NAMALWA (cell line): ENCODE measurements at places on chromosomes 4 and X.

DNA sequence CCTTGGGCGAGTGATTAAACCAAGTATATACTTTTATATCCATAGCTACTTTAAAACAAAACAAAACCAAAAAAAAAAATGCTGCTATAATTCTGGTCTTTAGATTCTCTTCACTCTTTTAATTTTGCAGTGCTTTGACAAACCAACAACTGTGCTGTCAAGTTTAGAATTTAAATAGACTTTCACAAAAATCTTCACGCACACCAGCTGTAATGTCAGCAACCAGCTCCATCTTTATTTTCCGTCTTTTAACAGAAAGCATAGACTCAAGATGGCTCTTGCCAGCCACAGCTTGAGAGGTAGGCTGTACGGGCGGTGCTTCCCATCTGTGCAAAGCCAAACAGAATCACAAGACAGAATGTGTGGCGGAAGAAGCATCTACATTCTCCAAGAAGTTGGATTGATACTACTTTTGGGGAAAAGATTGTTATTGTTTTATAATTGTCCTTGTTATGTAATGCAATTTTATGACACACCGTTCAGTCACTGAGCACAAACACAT is 388.3 kb upstream of the MAGEC2 start:
- no peak for DNase-seq

DNA sequence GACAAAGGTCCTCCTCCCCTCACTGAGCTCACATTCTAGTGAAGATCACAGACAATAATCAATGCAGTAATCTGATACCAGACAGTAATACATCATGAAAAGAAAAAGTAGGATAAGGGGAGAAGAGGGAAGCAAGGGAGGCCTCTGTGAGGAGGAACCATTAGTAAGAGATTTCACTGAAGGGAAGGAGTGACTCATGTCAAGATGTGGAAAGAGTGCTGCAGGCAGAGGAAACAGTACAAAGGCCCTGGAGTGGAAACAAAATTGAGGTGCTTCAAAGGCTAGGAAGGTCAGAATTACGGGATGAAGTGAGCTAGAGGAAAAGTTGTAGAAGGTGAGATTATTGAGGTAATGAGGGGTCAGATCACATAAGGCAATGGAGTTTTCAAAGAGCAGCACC is 38.1 kb downstream of the LAMTOR3 start:
- DNase-seq, result no peak

- DNase-seq, result no peak
Measured at GRCh38 chr4:158936238-158936637, 166.6 kb upstream of the RAPGEF2 start.

GRCh38 chr4:560061-560460 is 16.0 kb downstream of the TMEM271 start:
- no peak for DNase-seq

DNA sequence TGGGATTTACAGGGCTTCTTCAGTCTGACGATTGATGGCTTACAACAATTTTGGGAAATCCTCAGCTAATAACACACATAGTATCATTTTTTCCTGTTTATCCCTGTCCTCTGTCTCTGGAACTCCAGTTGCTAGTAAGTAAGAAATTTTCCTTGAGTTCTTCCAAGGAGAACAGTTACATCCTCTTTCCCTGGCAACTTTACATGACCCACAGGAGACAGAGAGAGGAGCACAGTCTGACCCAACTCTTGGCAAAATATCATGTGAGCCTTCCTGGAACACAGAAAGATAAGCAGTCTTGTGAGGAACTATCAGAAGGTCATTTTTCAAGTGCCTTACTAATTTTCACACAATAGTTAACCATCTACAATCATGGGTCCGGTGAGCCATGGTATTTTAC is 578.7 kb upstream of the PABPC4L start:
- DNase-seq, result no peak

GRCh38 chr4:159736411-159736810 is 633.5 kb downstream of the RAPGEF2 start:
- DNase-seq, result no peak

GRCh38 chrX:30762755-30763154 is 109.5 kb downstream of the GK start:
- DNase-seq, result no peak

- no peak for DNase-seq
Measured at GRCh38 chrX:10173331-10173900, 16.6 kb downstream of the CLCN4 start.

DNA sequence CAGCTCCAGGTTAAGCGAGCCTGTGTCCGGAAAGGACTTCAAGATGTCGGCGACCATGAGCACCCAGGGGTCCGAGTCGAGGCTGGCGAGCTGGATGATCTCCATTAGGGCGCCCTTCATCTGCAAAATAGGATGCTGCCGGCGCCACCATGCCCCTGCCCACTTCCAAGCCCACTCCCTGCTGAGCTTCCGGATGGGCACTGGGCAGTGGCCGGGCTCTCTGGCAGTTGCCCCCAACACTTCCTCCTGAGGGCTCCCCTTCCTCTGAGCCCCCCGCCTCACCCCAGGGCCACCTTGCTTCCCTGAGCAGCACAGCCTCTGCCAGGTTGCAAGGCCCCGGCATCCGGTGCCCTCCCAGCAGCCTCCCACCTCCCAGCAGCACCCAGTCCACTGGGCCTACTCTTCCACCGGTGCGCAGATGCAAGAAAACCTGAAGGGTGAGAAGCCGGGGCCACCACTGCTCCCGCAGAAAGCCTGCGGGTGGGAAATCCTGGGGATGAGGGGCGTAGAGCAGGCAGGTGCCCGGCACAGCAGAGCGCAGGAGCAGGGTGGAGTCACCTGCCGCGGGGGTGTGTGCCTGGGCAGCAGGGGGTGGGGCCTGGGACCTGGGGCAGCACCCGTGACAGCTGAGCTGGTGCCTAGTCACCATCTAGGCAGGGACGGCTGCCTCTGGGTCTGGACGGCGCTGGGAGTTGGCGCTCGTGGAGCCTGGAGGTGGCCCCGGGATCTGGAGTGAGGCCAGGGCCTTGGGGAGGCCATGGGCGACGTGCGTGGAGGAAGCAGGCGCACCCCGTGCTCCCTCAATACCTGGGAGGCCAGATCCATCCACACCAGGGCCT is 17.0 kb downstream of the NELFA start:
- DNase-seq, result no peak

DNA sequence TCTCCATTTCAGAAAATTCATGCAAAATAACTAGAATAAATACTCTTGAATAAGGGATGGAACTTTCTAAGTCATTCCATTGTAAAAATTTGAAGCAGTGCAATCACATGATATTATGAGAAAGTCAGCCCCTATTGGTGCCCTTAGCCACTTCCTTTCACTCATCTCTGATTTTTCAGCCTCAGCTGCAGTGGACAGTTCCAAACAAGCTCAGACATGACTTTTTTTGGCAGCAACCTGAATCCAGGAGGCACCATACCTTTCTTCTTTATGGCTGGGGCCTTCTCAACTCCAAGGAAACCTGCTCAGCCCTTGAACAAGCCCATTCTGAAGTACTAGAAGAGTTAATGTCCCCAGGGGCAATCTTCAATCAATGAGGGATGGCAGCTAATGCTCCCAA is 40.5 kb downstream of the MAPK10 start:
- no peak for DNase-seq

DNA sequence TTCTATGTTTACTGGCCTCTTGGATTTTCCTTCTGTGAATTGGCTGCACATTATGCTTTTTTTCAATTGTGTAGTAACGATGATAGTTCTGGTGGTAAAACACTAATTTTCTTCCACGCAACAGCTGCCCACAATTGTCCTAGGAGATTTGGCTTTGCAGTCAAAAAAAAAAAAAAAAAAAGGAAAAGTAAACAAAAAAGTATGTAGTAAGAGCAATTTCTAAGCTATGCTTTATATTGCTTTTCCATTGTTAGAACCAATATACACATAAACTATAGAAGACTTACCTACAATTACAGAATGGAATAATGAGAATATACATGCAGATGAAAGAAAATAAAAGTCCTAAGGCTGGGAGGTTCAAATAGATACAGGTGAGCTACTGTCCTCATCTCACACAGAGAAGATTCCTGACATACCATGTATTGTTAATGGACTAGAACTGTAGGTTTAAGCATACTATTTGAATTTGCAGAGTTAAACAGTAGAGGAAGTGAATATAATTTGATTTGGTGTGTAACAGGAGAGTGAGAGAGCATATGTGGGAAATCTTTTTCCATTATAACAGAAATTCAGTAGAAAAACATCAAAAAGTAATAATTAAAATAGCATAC is 976.2 kb downstream of the RAB28 start:
- DNase-seq, result no peak

- no peak for DNase-seq
Measured at GRCh38 chr4:102311407-102311806, 33.9 kb downstream of the SLC39A8 start.

DNA sequence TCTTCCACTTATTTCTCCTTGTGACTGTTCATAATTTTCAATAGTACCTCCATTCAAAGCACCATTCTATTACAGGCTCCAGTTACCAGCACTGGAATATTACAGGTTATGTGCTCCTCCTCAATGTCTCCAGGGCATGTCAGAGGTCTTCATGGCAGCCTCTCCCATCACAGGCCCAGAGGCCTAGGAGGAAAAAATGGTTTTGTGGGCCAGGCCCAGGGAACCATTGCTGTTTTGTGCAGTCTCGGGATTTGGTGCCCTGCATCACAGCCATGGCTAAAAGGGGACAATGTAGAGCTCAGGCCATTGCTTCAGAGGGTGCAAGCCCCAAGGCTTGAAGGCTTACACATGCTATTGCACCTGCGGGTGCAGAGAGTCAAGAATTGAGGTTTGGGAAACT is 7.2 kb upstream of the PNMA3 start:
- DNase-seq, result no peak

GRCh38 chrX:132333351-132333750 is 114.1 kb upstream of the RAP2C start:
- no peak for DNase-seq

DNA sequence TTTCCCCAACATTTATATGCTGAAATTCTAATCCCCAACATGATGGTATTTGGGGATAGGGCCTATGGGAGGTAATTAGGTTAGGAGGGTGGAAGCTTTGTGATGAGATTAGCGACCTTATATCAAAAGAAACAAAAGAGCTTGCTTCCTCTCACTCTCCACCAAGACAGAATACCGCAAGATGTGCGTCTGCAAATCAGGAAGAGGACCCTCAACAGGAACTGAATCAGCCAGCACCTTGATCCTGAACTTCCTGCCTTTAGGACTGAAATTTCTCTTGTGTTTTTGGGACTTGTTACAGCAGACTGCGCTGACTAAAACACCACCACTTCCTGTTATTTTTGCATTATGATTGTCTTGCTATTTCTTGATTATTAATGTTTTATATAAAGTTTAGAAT is 1889.4 kb downstream of the C4orf33 start:
- DNase-seq, result no peak

GRCh38 chrX:53093177-53093655 is 726 bp upstream of the KANTR start:
- DNase-seq, result peak; percentile 75

DNA sequence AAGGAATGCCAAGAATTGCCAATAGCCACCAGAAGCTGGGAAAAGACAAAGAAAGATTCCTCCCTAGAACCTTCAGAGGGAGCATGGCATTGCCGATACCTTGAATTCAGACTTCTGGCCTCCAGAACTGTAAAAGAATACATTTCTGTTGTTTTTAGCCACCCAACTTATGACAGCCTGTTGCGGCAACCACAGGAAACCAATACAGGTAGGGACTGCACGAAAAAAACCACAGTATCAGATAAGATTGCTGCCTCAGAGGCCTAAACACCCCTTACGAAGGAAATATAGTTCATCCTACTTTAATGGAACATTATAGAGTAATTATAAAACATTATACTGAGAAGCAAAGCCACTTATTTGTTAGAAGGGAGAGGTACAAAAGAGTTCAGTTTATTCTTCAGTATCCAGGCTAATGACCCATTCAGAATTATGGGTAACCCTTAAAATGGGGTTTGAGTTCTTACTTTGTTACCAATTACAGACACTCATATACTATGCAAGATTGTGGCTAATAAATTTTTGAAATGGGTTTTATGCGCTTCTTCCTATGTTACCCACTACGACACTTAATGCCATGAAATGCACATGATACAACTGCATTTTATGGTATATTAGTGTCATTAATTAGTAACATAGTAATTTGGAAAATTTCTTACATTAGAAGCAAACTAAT is 37.4 kb upstream of the SMIM10L2A start:
- no peak for DNase-seq

DNA sequence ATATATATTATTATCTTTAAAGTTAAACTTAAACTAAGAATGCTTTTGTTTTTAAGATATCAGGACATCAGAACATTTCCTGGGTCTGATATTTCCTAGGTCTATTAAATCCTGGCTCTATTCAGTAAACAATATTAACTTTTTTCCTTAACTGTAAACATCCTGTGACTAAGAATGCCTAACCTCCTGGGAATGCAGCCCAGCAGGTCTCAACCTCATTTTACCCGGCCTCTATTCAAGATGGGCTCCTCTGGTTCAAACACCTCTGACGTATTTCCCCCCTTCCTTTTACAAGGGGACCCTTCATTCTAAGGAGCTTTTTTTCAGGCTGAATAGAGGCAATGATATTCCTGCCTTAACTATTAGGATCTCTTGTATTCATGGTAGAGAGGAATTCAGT is 35.8 kb upstream of the DYNLT3 start:
- no peak for DNase-seq

DNA sequence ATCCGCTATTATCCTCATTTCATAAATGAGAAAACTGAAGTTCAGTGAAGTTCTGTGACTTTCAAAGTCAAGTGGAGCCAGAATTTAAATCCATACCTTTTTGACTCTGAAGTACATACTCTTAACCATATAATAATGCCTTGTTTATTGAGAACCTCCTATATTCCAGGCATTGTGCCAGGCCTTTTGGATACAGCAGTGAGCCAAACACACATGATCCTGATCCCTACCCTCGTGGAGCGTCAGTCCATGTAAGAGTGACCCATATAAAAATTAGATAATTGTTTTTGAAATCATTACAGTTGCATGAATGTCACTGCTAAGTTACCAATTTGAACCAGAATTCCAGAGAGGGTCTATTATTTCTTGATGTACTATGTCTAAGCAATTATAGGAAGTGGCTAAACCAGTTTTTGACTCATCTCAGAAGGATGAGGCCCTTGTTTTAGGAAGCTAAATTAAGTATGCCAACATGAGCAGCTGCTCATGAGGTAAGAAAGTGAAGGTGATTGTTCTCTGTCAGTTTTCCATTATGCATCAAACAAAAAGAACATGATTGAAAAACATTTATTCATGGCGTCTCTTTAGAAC is 289.5 kb downstream of the GLUD2 start:
- no peak for DNase-seq

DNA sequence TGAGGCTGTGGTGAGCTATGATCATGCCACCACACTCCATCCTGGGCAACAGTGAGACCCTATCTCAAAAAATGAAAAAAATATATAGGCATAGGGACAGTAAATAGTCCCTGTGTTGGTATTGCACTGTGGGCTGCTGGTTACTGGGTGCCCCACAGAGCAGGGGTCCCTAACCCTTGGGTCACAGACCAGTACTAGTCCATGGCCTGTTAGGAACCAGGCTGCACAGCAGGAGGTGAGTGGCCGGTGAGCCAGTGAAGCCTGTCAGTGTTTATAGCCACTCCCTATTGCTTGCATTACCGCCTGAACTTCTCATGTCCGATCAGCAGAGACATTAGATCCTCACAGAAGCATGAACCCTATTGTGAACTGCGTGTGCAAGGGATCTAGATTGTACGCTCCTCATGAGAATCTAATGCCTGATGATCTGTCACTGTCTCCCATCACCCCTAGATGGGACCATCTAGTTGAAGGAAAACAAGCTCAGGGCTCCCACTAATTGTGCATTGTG is 106.5 kb downstream of the TNIP2 start:
- DNase-seq, result no peak

- DNase-seq, result no peak
Measured at GRCh38 chr4:11566444-11567022, 137.8 kb upstream of the HS3ST1 start.

GRCh38 chrX:39848243-39848642 is 249.5 kb downstream of the BCOR start:
- DNase-seq, result no peak
